ENCODE measurements at places on chromosomes 7 and 10.

DNA sequence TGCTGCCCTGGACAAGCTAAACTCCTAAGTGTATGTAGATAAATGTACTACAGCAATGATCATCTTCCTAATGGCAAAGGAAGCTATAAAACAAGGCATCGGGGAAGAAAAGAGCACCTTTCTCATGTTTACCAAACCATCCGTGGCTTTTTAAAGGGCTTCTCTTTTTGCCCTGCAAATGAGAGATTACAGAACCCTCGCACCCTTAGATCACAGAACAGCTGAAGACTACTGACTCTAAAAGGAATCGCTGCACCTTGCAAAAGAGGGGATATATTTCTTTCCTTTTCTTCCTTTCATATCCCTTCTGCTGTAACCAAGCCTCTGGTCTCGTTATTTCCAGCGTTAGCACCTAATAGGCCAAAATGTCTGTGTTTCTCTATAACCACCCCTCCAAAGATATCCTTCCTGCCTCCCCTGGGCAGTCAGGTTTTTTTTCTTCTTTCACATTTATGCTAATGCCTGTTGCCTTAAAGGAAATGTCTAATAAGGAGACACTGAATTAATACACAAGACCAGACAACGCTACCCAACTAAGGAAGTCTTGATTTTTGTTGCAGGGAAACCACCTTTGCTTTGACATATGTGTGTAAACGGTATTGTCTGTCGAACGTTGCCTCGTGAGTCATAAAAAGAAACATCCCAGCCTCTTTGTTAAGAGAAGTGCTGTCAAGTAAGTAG, 10.5 kb downstream of the ST8SIA6 start:
- no peak for DNase-seq

DNA sequence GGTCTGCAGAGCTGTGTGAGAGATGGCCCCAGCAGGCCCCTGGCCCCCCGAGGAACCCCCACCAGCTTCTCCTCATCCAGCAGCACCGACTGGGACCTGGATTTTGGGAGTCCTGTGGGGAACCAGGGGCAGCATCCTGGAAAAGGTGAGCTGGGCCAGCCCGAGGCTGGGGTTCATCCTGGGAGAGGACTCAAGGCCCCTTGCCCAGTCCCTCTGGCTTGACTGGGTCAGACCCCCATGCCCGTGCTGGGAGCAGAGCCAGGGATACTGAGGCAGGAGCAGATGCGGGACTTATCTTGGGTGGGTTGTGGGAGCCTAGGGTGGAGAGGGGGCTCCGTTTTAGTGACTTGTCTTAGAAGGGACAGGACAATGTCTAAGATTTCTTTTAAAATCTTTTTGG, 47.5 kb downstream of the ZNF467 start:
- no peak for DNase-seq

DNA sequence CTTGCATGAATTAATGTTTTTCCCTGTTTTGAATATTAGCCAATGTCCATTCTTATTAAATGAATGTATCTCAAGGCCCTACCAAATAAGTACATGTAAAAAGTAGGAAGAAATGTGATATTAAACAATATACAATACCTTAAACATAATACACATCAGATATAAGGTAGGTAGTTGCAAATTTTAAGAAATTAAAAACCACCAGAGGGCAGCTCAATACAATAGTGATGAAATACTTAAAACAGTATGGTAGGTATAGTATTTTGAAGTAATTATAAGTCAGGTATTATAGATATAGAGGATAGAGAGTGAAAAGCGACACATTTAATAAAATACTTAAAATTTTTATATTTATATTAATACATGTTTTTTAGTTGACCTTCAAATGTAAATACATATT, 43.6 kb upstream of the CDK14 start:
- no peak for DNase-seq

GRCh38 chr7:31098642-31099360, 46.7 kb downstream of the ADCYAP1R1 start:
- no peak for DNase-seq

DNA sequence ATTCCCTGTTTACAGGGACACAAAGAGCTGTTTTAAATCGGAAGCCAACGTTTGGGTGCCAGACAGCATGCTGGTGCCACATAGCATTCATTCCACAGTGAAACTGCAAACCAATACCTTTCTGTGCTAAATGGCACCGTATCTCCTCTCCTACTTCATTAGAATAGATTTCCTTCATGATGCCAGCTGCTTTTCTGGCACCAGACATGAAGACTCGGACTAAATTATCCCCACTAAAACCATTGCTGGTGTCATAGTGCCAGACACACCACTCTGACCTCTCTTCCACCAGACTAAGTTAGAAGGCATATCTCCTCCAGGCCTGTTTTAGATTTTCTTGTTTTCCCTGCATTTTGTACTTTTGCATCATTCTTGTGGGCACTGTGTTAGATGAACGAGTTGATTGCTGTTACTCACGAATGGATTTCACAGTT, 155.1 kb downstream of the ETV1 start:
- DNase-seq = no peak

GRCh38 chr10:127210936-127211466, 14.6 kb upstream of the INSYN2A start:
- DNase-seq = no peak

GRCh38 chr10:16656895-16657294, 135.2 kb upstream of the C1QL3 start:
- DNase-seq = no peak

DNA sequence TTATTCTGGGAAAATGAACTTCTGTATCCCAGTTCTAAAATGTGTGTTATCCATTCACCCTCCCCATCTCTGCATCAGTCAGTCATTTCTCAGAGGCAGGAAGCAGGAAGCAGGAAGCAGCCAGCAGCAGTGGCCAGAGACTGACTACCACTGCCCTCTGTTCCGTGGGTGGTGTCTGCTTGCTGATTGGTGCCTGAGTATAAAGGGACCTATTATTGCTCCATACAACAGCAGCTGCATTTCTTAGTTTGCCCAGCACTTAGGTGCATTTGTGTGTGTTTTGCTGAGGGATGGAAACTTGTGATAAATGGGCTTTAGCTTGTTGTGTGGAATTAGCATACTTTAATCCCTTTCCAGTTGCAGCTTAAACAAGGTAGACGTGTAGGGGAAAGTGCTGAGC, 582.2 kb downstream of the SORCS1 start:
- no peak for DNase-seq

DNA sequence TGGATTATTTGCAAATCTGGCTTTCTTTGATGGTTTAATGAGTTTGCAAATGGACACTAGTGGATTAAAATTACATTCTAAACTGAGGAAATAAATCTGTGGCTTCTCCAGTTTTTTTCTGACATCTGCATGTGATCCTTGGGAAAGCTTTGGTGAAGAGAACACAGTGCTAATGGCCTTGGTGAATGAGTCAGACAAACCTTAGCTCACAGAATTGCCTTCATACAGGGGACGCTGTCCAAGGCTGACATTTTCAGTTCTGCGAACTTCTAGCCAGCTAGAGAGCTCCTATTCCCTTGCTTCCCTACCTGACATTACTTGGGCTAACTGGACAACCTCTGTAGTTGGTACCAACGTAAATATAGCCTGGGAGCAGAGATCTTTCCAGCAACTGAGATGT, 21.2 kb downstream of the BMPER start:
- DNase-seq = no peak

DNA sequence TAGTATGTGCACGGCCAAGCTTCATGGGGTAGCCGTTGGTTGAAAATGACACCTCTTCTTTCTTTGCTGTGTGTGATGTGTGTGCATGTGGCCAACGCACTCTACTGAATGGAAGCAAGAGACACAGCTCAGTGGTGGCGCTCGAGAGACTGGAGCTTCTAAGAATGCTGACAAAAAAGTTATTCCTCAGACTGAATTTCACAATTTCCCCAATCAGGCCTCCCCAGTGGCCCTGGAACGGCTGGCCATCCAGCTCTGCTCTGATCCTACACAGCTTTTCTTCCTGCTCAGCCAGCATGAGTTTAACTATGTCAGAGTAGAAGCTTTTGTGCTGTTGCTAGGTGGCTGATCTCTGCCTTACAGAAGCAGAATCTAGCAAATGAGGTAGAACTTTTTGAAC, 186.7 kb upstream of the PLXDC2 start:
- DNase-seq = peak; percentile 77

DNA sequence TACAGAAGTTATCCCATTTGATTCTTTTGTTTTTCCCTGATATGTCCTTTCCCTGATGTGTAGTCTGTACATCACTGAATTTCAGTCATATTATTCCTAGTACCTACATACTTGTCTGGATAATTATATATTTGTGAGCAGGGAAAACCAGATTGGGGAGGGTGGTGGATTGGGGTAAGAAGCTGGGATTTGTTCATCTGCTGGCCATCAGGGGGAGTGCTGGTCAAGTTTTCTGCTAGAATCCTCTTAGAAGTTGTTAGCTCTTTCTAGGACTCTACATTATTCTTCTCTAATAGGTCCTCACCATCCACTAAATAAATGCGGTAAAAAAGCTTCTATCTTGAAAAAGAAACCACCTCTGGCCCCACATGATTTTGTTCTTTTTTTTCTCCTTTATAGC, 232.7 kb upstream of the TAC1 start:
- DNase-seq = peak; percentile 49

Data from ecto neural progenitor cell (in vitro differentiated cells).